ENCODE measurements at places on chromosomes 16 and 17.

- no peak for DNase-seq
Measured at GRCh38 chr16:75589306-75589705, 23.1 kb downstream of the GABARAPL2 start.

- peak; percentile 57 for DNase-seq
Measured at GRCh38 chr17:74210191-74211140, 2.9 kb upstream of the TTYH2 start.

- DNase-seq: no peak
Measured at GRCh38 chr17:47690121-47690520, 3.8 kb upstream of the TBKBP1 start.

GRCh38 chr16:1175566-1176279 lies 22.8 kb downstream of the CACNA1H start:
- DNase-seq: no peak

GRCh38 chr17:44385287-44386181 lies 3.9 kb downstream of the ITGA2B start:
- DNase-seq: peak; percentile 70

GRCh38 chr17:67605256-67605912 lies 112.4 kb upstream of the NOL11 start:
- DNase-seq: no peak

DNA sequence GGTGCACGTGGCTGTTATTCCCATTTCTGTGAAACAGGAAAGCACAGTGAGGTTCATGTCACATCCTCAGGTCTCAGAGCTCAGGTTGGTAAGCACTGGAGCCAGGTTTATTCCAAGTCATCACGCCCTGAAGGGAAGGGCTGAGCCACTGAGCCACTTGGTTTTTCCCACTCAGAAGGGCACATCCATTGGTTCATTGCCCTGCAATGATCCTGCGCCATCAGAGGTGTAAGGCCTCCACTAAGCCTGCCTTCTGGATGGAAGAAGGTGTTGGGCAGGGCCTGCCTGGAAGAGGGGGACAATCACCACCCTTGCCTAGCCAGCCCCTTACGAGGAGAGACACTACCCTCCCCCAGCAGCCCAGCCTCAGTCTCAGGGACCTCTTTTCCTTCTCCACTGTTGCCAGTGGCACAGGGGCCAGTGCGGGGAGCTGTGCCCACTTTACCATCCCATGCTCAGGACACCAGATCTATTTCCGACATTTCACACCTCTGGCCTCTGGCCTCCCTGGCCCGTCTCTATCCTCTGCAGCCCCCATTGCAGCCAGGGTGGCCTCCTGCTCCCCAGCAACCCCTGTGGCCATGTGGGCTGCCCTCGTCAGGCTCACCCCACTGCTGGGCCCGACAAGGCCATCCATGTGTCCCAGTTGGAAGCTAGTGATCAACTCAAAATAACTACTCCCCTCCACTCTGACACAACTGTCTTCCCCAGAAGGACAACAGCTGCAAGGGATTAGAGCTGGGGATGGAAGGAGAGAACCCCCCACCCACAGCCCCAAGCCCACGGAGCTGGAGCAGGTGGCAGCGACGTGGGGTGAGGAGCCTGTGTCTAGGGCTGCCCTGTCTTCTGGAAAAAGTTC lies 29.9 kb downstream of the CFAP20 start:
- no peak for DNase-seq

- no peak for DNase-seq
Measured at GRCh38 chr17:49994085-49995054, 654 bp downstream of the DLX3 start.

DNA sequence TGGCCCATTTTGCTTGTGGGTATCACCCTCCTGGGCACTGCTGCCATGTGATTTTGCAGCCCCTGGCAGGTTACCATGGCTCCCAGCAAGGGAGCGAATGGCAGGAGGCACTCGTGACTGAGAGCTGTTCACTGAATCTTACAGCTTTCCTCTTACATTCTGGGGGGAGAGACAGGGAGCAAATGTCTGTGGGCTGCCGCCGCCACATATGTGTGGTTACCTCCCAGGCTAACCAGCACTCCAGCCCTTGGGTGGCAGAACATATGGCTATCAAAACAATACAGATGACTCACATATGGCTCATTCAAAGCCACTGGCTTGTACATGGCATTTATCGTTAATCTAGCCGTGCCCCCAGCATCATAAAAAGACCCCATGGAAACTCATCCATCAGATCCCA lies 19.8 kb downstream of the GTF3C1 start:
- peak; percentile 91 for DNase-seq
